Skeletal muscle cell (primary cell): ENCODE measurements at places on chromosomes 2 and 18.

- DNase-seq = no peak
Observed at GRCh38 chr2:195443926-195444325, 213.1 kb upstream of the SLC39A10 start.

GRCh38 chr2:54904836-54905235 lies 145.4 kb downstream of the RTN4 start:
- no peak for DNase-seq

GRCh38 chr18:9719421-9719981 lies 11.4 kb downstream of the RAB31 start:
- DNase-seq = peak; percentile 57

DNA sequence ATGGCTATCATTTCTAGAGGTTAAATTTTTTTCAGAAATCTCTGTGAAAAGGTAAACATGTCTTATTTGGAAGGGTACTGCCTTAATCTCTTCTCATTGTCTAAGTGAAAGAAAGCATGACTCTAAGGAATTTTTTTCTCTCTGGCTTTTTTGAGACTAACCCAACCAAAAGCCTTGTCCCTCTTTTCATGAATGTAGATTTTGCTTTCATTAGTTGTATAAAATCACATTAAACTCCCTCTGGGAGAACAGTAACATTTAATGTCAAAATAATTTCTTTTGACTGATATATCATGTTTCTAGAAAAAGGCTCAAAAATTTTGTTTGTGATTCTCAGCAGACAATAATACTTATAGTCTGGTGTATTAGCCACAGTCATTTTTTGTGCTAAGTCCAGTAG lies 168.4 kb upstream of the SPOPL start:
- no peak for DNase-seq

GRCh38 chr2:159902722-159903121 lies 104.7 kb upstream of the CD302 start:
- no peak for DNase-seq

GRCh38 chr2:242085941-242086621 lies 216.6 kb downstream of the RTP5 start:
- DNase-seq = no peak

DNA sequence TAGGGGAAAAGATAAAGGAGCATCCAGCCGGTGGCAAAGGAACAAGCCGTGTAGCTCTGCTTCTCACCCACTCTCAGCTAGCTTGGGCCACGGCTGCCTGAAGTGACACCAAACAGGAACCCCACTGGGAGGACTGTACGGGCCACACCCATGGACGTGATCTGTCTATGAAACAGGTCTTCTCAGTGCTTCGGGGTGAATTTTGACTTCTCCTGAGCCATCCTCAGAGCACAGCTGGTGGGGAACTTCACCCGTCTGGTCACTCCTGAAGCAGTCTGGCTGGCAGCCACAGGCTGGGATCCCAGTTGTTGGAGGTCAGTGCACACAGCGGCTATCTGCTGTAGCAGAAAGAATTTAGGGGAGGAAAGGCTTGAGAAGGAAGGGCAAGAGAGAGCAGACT lies 223.8 kb downstream of the FAM210A start:
- DNase-seq = no peak

DNA sequence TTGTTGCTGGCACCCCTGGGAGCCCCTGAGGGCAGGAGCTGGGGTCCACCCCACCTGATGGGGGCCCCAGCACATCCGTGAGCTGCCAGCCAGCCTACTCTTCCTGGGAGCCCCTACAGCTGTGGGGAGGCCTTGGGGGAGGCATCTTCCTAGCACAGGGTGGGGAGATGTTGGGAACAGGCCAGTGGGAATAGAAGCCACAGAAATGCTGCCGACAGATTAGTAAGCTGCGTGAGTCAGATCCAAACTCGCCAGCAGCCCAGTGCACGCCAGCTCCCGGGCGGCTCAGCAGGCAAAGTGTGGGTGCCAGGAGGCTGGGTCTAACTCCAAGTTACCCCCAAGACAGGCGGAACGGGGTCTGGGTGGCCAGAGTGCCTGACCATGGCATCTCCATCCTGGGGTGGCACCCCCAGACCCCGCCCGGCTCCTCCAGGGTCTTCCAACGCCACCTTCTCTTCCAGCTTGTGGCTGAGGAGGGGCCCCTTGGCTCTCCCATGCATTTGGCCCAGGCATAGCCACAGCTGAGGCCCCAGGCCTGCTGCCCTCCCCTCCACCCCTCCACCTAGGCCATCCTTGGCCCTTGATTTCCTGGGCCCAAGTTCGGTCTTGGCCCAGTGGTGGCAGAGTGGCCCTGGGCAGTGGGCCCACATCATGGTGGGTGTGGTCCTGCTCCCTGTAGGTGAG lies 15.3 kb downstream of the CROCC2 start:
- DNase-seq = peak; percentile 86
